ENCODE measurements at places on chromosomes 1 and 21.

DNA sequence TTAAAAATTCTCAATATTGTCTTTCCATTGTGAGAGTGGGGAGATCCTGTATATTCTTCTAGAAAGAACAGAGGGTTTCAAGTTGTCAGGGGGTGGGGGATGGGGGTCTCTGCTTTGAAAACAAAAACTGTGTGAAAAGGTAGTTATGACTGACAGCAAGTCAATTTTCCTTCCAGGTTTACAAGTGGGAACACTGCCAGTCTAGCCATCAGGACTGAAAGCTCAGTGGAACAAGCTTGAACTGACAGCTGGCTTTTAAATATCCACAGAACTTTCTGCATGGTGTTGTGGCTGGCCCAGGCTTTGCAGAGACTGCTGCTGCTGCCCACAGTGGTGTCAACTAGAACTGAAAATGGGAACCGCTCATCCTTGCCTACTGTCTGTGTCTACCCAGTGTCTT lies 162.6 kb downstream of the TNR start:
- DNase-seq = no peak

GRCh38 chr1:52627028-52627427 lies 5.9 kb upstream of the SHISAL2A start:
- no peak for DNase-seq

GRCh38 chr1:170721621-170722020 lies 57.7 kb downstream of the PRRX1 start:
- peak; percentile 52 for DNase-seq

- DNase-seq = no peak
These were observed 21.5 kb upstream of the HMGB4 start for GRCh38 chr1:33842348-33842747.

DNA sequence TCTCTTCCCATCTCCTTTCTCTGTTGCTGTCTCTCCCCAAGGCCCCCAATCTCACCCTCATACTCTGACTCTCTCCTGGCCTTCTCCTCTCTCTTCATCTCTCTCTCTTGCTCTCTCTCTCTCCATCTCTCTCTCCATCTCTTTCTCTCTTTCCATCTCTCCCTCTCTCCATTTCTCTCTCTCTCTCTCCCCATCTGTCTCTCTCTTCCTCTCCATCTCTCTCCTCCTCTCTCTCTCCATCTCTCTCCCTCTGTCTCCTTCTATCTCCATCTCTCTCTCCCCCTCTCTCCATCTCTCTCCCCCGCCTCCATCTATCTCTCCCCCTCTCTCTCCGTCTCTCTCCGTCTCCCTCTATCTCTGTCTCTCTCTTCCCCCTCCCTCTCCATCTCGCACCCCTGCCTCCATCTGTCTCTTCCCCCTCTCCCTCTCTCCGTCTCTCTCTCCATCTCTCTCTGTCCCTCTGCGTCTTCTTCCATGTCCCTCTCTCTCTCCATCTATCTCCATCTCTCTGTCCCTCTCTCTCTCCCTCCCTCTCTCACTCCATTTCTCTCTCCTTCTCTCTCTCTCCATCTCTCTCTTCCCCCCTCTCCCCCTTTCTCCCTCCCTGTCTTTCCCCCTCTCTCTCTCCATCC lies 16.0 kb upstream of the EPHA8 start:
- no peak for DNase-seq

DNA sequence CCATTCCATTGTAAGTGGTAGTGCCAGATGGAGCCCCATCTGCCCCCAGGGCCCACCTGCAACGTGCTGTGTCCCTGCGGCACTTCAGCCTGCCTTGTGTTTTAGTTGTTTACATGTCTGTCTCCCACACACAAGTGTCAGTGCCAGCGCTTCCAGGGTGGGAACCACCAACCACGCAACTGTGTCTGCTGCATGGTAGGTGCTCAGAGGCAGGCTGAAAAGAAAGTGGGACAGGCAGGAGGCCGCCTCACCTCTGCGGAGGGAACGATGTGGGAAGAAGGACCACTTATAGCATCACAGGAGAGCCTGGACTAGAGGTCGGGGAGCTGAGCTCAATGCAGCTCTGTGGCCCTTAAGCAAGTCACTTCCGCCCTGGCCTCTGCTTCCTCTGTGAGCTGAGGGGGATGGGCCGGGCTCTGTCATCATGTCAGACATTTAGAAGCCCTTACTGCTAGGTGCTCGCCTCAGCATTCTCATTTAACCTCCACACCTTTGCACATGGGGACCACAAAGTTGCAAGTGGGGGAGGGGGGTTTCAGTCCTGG lies 17.9 kb downstream of the SLC9A1 start:
- no peak for DNase-seq

- no peak for DNase-seq
These were observed 18.0 kb upstream of the TRAPPC10 start for GRCh38 chr21:43994085-43994484.

- peak; percentile 32 for DNase-seq
These were observed 228.8 kb downstream of the TGFB2 start for GRCh38 chr1:218573925-218574324.

GRCh38 chr1:54842206-54842915 lies 41.2 kb upstream of the TTC22 start:
- DNase-seq = no peak

DNA sequence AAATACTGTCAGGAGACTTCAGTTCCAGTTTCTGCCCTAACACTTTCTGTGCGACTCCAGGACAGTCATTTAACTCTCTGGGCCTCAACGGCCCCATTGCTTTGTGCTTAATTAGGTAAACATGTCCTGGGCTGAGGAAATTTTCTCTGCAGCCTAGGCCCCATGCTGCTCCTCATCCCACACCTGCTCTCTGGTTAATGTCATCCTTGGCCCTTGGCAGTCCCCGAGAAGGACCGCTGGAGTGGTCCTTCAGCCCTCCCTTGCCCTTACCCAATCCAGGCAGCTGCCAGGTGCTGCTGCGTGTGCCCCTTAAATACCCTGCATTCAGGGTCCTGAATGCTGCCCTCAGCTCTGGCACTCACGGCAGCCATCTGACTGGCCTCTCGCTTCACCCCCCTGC lies 18.7 kb downstream of the UBL4B start:
- DNase-seq = no peak

DNA sequence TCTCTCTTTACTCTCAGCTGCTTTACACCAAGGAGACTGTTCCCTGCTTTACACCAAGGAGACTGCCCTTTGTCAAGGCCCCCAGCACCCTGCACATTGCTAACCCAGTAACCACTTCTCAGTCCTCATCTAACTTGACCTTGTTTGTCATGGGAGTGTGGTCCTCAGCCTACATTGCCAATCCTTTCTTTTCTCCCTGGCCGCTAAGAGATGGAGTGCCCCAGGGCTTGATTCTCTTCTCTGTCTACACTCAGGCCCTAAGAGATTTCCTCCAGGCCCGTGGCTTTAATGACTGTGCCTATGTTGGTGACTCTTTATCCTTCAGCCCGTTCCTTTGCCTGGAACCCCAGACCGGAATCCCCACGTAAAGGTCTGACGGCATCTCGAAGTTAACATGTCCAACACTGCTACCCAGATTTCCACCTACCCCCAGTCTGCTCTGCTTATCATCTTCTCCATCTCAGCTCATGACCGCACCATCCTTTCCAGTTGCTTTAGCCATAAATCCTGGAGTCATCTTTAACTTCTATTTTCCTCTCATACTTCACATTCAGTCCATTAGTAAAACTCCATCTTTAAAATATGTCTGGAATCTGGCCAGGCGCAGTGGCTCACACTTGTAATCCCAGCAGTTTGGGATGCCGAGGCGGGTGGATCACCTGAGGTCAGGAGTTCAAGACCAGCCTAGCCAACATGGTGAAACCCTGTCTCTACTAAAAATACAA lies 9.5 kb upstream of the SEMA4A start:
- DNase-seq = peak; percentile 70

DNA sequence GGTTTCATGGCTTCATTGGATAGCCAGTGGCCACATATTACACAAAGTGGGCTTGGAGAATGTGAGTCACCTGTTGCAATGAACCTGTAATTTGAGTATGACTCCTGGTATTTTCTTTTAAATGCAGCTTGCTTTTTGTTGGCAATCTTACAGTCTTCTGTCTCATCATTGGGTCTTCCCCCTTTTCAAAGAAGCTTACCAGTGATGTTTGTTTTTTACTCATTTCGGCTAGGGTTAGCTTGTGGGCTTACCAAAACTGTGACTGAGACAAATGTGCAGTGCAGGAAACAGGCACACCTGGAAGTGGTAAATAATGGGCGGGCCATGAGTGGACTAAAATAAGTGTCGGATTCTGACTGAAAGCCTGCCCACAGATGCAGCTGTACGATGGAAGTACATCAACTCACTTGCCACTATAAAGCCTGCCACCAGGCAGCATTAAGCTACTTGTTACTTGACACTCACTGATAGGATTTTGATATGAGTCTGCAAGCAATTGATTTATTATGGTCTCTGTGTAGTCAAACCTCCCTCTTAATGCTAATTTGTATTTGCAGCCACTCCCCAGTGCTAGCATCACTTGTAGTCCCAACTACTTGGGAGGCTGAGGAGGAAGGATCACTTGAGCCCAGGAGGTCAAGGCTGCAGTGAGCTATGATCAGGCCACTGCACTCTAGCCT lies 4.2 kb downstream of the HHAT start:
- no peak for DNase-seq

- peak; percentile 82 for DNase-seq
These were observed 5.8 kb downstream of the KISS1 start for GRCh38 chr1:204190212-204191211.

DNA sequence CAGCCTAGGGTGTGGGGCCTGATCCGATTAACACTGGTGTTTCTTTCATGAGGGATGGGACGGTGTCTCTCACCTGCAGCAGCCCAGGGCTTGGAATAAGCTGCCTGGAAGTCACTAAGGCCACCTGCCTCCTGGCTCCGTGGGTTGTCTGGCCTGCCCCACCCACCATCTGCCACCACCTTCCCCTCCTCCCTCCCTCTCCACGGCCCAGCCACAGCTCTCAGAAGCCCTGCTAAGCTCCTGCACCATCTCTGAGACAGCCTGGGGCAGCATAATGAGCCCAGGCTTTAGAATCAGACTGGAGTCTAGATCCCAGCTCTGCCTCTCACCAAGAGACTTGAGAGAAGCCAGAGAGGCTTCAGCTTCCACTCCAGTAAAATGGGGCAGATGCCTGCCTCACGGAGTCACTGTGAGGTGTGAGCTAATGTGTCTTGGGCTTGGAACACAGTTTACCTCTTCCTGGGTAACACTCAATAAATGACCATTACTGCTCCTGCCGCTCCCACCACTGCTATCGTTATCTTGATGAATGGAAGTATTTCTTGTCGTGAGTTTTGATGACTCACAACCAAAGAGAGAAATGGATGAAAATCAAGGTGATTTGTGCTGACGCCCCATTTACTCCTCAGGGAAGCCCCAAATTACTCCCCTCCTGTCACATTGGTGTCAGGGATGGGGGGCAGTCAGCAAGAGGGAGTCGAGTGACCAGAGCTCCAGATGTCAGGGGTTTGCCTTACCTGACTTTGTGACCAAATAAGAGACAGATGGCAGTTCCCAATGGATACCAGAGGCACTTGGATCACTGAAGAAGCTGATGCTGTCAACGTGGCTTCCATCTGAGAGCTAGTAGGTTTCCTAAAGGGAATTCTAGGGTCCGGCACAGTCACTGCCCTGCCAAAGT lies 23.5 kb upstream of the C1QA start:
- no peak for DNase-seq

DNA sequence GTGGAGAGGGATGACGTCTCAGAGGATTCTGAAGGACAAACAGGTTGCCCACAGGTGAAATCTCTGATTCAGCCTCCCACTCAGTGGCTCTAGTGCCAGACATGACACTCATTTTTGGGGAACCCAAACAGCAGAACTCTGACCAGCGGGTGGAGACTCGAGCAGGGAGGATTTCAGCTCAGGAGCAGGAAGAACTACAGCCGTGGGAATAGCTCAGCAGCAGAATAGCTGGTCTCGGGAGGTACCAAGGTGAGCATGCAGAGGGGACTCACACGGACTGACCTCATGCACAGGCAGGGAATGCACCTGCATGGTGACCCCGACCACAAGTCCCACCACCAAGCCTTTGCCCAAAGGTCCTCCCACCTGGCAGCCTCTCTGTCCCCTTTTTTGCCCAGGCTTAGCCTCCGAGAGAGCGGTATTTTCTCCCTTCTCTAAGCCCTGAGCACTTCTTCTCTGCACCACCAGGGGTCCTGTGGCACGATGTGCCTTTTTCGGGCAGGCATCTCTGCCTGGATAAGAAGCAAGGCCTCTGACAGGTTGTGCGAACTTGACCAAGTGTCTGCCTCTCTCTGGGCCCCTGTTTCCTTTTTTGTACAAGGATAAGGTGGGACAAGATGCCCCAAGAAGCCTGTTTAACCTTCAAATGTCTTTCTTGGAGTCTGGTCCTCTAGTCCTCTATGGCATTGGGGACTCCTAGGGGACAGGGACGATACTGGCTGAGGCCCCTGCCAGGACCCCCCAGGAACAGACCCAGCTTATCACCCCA lies 8.8 kb upstream of the FGR start:
- DNase-seq = peak; percentile 55

DNA sequence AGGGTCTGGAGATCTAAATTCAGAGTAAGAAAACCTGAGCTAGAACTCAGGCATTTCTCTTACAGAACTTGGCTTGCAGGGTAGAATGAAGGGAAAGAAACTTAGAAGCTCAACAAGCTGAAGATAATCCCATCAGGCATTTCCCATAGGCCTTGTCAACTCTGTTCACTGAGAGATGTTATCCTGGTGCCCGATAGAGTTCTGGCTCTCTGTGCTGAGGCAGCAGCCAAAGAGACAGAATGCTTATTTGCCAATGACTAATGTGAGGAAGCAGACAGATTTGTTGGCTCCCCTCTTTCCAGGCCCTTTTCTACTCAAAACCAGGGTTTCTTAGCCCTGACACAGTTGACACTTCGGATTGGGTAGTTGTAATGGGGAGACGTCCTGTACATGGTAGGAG lies 22.3 kb upstream of the TRIM45 start:
- DNase-seq = no peak

- DNase-seq = no peak
These were observed 41.3 kb upstream of the TNFSF4 start for GRCh38 chr1:173248247-173248940.

- DNase-seq = no peak
These were observed 148.7 kb upstream of the SPAG17 start for GRCh38 chr1:118333601-118334210.

DNA sequence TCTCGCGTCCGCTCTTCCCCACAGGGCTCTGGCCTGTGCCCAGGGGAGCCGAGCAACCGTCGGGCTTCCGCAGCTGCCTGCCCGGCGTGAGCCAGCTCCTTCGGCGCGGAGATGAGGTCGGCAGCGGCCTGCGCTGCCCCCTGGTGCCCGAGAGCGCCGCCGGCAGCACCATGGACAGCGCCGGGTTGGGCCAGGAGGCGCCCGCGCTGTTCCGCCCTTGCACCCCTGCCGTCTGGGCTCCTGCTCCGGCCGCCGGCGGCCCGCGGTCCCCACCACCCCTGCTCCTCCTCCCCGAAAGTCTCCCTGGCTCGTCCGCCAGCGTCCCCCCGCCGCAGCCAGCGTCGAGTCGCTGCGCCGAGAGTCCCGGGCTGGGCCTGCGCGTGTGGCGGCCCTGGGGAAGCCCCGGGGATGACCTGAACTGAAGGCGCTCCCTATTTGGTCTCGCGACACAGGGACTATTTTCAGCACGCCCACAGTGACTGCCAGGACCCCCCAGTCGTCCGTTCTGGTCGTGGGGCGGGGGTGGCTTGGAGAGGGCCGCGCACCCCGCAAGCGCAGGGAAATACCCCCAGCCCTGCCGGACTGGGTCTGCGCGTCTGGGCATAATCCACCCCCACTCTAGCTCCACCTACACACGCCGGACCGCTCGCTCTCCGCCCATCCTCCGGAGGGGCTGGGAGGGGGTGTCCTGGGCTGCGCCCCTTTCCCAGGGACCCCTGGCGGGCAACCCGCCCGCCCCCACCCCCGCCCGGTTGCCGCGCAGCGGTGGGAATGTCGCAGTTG lies 1.3 kb downstream of the HES3 start:
- DNase-seq = peak; percentile 73

- no peak for DNase-seq
These were observed 980.9 kb downstream of the BRINP3 start for GRCh38 chr1:189496768-189497167.

- no peak for DNase-seq
These were observed 8.5 kb downstream of the VANGL2 start for GRCh38 chr1:160408864-160409263.
